ENCODE measurements at places on chromosomes 1 and 21.
A peak's percentile ranks its signal among the peaks of the same experiment; 100 is the strongest.

DNA sequence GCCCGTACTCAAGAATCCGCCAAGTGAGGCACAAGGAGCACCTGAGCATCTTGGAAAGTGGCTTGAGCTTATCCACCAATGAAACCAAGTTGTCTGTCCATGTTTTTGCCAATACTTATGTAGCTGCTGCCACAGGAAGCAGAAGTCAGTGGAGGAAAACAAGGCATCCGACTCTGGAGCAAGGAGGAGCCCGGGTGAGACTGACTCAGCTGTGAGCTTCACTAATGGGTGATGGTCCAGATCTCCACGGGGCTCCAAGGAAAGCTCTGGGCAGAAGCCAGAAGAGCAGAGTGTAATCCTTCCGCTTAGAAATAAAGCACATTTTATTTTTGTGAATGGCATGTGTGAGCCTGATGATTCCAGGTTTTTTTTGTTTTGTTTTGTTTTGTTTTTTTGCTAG, 12.3 kb upstream of the SSR2 start:
- H3K4me3 ChIP-seq, result no peak overlapping the region
- no peaks in the 10 kb centered on the region for H3K27me3 ChIP-seq
- H3K27ac ChIP-seq, result no peak overlapping the region

- H3K36me3 ChIP-seq, result no peaks in the 10 kb centered on the region
- peaks cover 23% of the 10 kb centered on the region for H3K4me1 ChIP-seq
- H3K4me3 ChIP-seq, result peak within 1 kb of the TSS; percentile 59
- H3K27me3 ChIP-seq, result no peaks in the 10 kb centered on the region
- peak; percentile 22 for DNase-seq
- H3K27ac ChIP-seq, result peak within 1 kb of the TSS; percentile 92
These were observed at the start of gene FYB2 for GRCh38 chr1:56819387-56819899. TSS of gene FYB2 (minus strand) at chr1:56819404. CDS start at chr1:56819290, 114 bp downstream.

GRCh38 chr1:33709783-33710718, 153.8 kb upstream of the HMGB4 start:
- H3K27me3 ChIP-seq, result peaks cover 79% of the 10 kb centered on the region
- no peaks in the 10 kb centered on the region for H3K4me1 ChIP-seq
- DNase-seq, result no peak
- no peak overlapping the region for H3K27ac ChIP-seq
- H3K4me3 ChIP-seq, result no peak overlapping the region
- H3K36me3 ChIP-seq, result no peaks in the 10 kb centered on the region

DNA sequence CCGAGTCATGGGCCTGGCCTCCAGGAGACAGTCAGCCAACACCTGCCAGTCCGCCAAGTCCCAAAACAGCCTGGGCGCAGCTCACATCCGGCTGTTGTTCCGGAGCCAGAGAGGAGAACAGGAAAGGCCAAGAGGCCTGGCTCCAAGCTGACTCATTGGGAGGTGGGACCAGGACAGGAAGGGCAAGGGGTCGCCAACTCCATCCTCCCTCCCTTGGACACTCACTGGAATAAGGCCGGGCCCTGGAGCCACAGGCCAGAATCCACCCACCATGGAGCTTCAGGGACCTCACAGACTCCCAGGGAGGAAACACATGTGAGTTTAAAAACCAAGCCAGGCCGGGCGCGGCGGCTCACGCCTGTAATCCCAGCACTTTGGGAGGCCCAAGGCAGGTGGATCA, 25.1 kb upstream of the CLIC4 start:
- DNase-seq, result peak; percentile 90
- H3K36me3 ChIP-seq, result no peaks in the 10 kb centered on the region
- peak overlapping the region; percentile 89 for H3K27ac ChIP-seq
- H3K27me3 ChIP-seq, result no peaks in the 10 kb centered on the region

- H3K27me3 ChIP-seq, result no peaks in the 10 kb centered on the region
- no peak for DNase-seq
- no peak overlapping the region for H3K4me3 ChIP-seq
- H3K4me1 ChIP-seq, result peaks cover 38% of the 10 kb centered on the region
These were observed 396.4 kb upstream of the VAMP3 start for GRCh38 chr1:7374563-7375160.

- H3K4me3 ChIP-seq, result no peak overlapping the region
- no peak for DNase-seq
- H3K4me1 ChIP-seq, result peaks cover 63% of the 10 kb centered on the region
- H3K27ac ChIP-seq, result peak overlapping the region; percentile 78
- H3K36me3 ChIP-seq, result peaks cover 39% of the 10 kb centered on the region
These were observed 42.1 kb downstream of the MYOM3 start for GRCh38 chr1:24069817-24070216.

DNA sequence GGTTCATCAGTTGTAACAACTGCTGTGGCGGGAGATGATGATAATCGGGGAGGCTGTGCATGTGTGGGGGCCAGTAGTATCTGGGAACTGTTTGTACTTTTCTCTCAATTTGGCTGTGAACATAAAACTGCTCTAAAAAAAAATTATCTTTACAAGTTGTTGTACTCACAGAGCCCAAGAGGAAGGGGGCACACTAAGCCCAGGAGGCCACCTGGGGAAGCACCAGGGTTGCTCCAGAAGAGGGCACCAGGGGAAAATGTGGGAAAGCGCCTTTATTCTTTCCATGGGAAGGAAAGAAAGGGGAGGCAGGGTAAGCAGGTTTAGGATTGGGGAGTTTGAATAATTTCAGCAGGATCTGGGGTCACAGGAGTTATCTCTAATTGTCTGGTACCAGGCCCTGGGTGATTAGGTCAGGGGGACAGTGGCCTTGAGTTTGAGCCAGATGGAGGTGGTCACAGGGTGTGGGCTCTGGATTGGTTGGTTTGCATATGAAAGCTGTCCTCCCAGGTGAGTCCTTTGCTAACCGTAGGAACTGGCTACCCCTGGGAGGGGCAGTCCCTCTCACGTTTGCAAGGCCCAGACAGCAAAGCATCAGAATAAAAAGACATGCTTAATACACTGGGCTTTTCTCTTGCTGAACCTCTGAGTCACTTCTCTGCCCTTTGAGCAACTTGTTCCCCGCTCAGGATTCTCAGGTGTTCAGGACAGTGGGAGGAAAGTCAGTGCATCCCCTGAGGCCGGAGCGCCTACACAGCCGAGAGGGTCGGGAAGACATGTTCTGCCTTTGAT, 11.2 kb downstream of the MYOC start:
- H3K27ac ChIP-seq, result no peak overlapping the region
- no peak overlapping the region for H3K4me3 ChIP-seq
- no peak for DNase-seq

DNA sequence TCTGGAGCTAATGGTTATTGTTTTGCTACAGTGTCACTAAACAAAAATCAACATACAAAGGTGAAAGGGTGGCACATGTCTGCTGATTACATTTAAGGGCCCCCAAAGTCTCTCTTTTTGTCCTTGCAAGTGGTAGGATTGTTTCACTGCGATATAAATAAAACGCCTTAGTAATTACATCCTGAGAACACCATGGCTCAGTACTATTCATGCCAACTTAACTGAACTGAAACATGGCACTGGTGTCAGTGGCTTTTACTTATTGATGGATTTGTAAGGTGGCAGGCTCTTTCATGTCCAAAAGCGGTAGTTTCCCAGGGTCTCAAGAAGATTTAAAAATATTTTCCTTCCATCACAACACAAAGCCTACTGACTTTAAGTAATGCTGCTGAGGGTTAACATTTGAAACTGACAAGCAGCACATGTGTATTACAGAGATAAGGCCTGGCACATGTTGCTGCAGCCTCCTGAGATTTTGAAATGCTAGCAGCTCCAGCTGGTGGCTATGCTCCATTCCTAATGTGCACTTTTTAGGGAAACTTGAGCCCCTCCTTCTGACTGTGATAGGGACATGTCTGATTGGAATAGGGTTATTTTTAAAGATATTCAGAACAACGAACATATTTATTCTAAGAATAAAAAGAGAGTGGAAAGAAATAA, 86.8 kb downstream of the ATP1B1 start:
- H3K27me3 ChIP-seq, result no peaks in the 10 kb centered on the region
- H3K4me3 ChIP-seq, result no peak overlapping the region
- peak overlapping the region; percentile 41 for H3K27ac ChIP-seq
- H3K4me1 ChIP-seq, result peaks cover 14% of the 10 kb centered on the region

DNA sequence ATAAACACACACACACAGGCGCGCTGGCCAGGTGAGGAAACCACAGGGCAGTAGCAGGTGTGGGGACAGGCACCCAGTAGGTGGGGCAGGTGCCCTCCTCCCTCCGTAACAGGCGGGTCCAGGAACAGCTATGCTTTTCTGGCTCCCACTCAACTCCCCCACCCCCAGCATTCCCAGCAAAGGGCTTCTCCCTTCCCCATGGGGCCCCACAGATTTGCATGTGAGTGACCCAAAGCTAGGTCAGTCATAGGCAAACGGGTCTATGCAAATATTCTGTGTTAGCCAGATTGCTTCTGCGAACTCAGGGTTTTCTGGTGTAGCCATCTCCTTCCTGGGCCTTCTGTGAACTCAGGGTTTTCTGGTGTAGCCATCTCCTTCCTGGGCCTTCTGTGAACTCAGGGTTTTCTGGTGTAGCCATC, 114.2 kb downstream of the SIK1 start:
- H3K4me1 ChIP-seq, result peaks cover 3% of the 10 kb centered on the region
- no peak overlapping the region for H3K4me3 ChIP-seq
- peaks cover 16% of the 10 kb centered on the region for H3K27me3 ChIP-seq
- no peak overlapping the region for H3K27ac ChIP-seq
- no peak for DNase-seq
- no peaks in the 10 kb centered on the region for H3K36me3 ChIP-seq

DNA sequence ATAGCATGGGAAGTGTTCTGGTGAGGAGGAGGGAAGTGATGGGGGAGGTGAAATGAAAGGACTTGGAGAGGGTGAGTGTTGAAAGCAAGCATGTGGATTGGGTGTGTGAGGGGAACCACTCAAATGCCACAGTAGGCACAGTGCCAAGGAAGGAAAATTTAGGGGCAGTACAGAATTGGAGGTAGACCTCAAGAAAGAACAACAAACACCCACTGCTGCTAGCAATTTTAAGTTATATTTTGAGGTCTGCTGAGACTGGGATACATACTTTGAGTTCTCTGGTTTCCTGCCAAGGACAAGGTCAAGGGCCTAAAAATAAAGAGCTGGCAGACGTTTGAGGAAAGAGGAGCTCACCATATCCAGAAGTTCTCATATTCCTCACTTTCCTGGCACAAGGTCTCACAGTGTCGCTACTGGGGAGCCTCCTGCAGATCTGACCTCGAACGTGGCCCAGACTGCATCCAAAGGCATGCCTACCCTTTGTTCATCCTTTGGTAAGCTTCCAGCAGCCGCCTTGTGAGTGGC, 104.0 kb downstream of the BRINP2 start:
- no peak overlapping the region for H3K4me3 ChIP-seq
- H3K36me3 ChIP-seq, result no peaks in the 10 kb centered on the region
- H3K4me1 ChIP-seq, result peaks cover 23% of the 10 kb centered on the region
- peak; percentile 42 for DNase-seq
- no peaks in the 10 kb centered on the region for H3K27me3 ChIP-seq

DNA sequence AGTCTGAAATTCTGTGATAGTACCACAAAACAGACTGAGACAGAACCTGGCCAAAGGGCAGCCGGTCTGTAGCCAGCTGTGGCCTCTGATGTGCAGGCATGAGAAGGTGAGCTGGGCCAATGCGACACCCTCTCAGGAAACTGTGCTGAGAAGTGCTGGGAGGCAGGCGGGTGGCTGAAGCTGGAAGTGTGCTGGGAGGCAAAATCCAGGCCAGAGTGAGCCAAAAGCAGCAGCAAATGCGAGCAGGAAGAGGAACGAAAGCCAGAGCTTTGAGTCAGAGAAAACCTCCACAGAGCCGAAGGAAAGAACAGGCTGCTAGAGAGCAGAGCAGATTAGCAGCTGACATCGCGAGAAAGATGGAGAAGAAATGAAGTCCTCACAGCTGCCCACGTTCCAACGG, 10.2 kb upstream of the ATP13A2 start:
- H3K36me3 ChIP-seq, result peaks cover 95% of the 10 kb centered on the region
- DNase-seq, result no peak
- H3K4me3 ChIP-seq, result no peak overlapping the region
- H3K27me3 ChIP-seq, result no peaks in the 10 kb centered on the region
